ENCODE measurements at places on chromosomes 5 and 9.

DNA sequence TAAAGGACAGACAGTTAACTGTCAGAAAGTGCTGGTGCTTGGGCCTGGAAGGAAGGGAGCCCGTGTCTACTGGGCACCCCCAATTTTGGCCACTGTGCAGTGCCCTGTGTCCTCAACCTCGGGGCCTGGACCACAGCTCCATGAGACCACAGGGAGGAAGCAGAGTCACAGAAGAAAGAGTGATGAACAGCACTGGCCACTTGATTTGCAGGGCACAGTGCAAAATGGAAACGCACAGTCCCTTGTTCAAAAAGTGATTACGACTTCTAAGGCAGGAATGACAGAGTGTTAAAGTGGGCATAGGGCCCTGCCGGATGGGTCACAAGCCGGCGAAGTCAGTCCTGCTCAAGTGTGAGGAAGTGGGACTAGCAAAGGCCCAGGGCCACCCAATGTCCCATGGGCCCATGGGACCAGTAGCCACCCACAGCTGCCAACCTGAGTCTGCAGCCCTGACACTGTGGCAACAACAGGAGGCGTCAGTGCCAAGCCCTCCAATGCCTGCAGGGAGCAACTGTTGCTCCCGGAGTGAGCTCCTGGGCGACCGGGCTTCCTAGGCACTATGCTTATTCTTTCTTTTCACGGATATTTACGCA is 85.4 kb downstream of the ADAMTS2 start:
- DNase-seq = peak; percentile 7

- DNase-seq = no peak
Measured at GRCh38 chr5:167472566-167473108, 818.8 kb upstream of the WWC1 start.

DNA sequence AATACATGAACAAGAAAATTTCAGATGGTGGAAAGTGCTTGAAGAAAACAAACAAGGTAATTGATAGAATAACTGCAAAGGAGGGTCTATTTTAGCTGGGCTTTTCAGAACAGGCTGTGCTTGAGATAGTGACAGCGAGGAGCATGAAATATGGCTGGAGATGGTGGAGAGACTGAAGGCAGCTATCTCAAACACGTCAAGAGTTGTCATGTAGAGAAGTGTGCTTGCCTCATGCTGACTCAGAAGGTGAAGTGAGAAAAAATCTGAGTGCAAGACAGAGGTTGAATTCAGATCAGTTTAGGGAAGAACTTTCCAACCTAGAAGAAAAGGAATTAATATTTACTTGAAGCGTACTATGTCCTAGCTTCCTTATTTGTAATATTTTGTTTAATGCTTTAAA is 115.5 kb upstream of the RANBP3L start:
- no peak for DNase-seq

GRCh38 chr9:125759764-125760129 is 12.6 kb downstream of the PBX3 start:
- no peak for DNase-seq

DNA sequence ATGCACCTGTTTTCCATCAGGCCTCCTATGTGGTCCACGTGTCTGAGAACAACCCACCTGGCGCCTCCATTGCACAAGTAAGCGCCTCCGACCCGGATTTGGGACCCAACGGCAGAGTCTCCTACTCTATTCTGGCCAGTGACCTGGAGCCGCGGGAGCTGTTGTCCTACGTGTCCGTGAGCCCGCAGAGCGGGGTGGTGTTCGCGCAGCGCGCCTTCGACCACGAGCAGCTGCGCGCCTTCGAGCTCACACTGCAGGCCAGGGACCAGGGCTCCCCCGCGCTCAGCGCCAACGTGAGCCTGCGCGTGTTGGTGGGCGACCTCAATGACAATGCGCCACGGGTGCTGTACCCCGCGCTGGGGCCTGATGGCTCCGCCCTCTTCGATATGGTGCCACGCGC is 1.7 kb downstream of the PCDHGB1 start:
- no peak for DNase-seq

DNA sequence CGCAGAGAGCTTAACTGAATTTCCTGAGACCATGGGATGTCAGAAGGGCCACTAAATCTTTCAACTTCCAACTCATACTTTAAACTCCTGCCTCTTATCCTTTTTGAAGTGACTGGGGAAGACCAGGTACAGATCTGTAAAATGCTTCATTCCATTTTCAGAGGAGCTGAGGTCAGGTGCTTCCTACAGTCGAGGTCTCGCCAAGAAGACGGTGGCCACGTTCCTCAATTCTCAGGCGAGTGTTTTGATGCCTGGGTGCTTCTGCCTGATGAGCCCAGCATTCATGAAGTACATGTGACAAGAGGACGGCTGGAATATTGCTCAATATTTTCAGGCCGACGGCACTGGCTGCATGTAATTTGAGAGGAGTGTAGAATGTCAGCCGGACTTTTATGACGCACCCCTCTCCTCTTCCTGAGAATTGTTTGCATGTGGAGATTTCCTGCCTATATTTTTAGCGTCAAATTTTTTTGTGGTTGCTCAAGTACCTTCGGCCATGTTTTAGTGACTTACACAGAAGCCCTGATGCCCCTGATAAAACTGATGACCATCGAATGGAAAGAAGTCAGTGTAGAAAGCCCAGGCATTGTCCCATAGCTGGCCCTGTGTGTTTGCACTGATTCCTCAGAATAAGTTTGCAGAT is 38.8 kb upstream of the GLRX start:
- no peak for DNase-seq

DNA sequence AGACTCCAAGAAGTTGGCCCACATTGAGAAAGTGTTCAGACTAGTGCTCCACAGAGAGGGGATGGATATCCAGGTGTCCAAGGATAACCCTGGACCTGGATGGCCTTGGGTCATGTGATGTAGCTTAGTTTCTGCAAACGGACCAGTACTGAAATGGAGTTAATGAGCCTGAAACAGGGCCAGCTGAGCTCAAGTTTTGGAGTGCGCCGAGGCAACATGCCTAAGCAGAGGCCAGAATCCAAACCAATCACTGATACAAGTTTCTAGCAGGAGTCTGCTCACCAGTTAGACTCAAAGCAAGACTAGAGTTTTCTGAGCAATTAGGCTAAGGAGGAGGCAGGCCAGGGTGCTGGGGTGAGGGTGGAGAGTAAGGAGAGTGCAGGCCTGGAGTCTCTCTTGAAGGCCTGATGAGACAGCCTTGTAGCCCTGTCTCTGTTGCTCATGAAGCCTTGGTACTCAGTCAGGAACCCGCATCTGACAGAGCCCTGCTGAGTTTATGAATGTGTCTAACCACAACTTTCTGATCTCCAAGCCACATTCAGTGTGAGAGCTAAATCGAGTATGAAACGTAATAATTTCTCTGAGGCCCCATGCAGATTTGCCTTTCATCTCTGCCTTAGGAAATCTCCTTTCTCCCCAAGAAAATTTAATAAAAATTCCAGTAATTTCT is 68.9 kb upstream of the EQTN start:
- DNase-seq = peak; percentile 4

DNA sequence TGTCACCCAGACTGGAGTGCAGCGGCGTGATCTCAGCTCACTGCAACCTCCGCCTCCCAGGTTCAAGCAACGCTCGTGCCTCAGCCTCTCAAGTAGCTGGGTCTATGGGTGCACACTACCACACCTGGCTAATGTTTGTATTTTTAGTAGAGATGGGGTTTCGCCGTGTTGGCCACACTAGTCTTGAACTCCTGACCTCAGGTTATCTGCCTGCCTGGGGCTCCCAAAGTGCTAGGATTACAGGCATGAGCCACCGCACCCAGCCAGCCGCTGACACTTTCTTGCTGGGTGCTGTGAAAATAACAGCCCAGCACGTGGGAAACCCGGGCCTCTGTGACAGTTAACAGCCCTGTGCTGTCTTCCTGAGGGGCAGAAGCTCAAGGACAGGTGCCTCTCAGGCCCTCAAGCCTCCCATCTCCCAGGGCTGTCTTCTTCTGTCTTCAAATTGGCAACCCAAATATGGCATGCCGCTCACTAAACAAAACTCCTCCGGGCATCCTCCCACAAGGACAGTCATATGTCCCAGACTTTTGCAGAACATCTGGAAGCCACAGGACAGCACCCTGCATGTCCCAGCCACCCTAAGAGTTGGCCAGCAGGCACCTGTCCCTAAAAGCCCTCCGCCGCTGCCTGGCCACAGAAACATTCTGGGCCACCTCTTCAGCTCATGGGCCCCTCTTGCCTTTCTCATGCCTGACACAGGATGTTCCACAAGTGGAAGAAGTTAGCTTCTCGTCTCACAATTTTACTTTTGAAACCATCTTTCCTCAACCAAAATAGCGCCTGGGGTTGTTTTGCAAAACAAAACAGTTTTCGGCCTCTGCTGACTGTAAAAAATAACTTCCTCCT is 233.6 kb downstream of the SYK start:
- DNase-seq = no peak

- no peak for DNase-seq
Measured at GRCh38 chr5:164354139-164354751, 848.8 kb downstream of the MAT2B start.

- no peak for DNase-seq
Measured at GRCh38 chr5:151196556-151197290, 27.2 kb downstream of the CCDC69 start.

GRCh38 chr9:120438836-120439546 is 141.0 kb downstream of the CDK5RAP2 start:
- DNase-seq = no peak

Data from naive thymus-derived CD8-positive, alpha-beta T cell (primary cell).